Stimulated activated memory B cell treated with anti-CD40 and anti-IgM and Interleukin-4, amounts not matched to agents 10 μg/mL and 1 μg/mL and 100 μg/mL, for 72 hours (primary cell): ENCODE measurements at places on chromosomes 3 and 15.

GRCh38 chr3:134859341-134859740, 64.3 kb downstream of the EPHB1 start:
- ATAC-seq: no peak

DNA sequence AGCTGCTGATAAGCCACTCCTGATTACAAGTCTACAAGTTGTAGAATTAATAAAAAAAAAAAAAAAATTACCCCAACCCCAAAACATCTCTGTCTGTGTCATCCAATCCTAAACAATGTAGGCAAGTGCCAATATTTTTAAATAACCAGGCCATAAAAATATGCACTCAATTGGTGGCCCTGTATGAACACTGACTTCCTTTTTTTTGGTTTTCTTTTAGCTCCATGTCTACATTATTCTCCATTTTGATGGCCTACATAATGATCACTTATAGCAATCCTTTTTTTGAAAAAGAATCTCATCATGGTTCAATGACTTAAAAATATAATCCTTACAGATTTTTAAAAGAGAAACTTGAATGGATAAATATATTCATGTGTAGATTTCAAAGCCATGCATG, 72.1 kb downstream of the FOXP1 start:
- ATAC-seq: no peak

DNA sequence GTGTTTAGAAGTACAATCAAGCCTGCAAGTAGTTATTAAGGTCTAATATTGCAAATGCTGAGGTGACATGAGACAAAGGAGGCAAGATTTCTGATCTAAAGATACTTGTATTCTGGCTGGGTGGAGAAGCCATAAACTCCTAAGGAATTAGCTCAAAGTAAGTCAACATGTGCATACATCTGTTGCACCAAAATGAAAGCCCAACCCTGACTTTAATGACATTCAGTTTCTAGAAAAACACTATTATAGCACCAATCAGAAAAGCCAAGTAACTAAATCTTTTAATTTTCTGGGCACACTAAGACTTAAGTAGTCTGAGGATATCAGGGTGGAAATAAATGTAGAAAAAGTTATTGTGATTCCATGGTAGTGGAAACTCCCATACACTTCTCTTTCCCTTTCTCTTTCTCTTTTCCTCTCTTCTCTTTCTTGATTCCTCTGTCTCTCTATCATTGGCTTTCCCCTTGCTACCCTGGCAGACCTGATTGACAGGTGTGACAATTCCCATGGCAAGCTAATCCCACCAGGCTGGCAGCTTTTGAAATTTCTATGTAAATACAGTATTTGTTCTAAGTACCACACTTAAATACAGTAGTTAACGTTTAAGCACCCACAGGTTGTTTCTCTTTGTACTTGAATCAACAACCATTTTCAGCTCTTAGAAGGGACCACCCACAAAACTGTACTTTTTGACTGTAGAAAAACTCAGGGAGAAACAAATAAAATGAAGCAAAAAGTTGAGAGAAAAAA, 528.4 kb upstream of the SEMA6D start:
- ATAC-seq: no peak

DNA sequence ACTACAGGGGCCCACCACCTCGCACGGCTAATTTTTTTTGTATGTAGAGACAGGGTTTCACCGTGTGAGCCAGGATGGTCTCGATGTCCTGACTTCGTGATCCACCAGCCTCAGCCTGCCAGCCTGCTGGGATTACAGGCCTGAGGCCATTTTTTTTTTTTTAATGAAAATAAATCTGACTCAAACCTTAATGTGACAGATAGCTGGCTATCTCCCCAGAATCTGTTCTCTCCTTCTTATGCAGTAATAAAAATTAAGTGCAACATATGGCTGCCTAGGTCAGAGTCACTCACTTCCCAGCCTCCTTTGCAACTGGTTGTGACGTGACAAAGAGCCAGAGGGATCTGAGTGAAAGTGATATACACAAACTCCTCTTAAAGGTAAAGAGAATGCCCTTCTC, 53.0 kb downstream of the ZNF148 start:
- ATAC-seq: no peak

DNA sequence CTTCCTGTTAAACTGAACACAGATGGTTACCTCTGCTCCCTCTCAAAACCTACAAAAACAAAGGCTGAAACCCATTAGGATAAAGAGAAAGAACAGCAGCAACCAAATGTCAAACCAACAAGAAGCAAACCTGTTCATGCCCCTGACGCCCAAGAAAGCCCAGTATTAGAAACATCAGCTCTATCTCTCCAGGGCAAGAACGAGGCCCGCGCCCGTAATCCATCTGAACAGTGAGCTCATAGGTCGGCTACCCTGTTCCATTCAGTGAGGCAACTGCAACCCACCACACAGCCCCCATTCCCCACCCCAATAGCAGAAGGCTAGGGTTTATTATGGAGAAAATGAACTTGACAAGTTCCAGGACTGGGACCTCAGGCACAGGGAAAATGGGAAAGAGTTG, 10.0 kb downstream of the LSG1 start:
- no peak for ATAC-seq
